ENCODE measurements at places on chromosomes 4 and X. TPM values are rescaled to one million over a fixed set of nuclear protein-coding genes. Genes with fewer than 3 reads are reported as not detected.

Gene CHIC1
- 8.3 TPM for total RNA-seq

GRCh38 chrX:41303013-41303412, 30.9 kb upstream of the DDX3X start:
- H3K4me1 ChIP-seq = no peaks in the 10 kb centered on the region
- no peak for DNase-seq
- no peak overlapping the region for H3K4me3 ChIP-seq
- no peaks in the 10 kb centered on the region for H3K36me3 ChIP-seq

GRCh38 chrX:17719711-17720110, 17.6 kb upstream of the SCML1 start:
- no peaks in the 10 kb centered on the region for H3K36me3 ChIP-seq
- H3K4me3 ChIP-seq = no peak overlapping the region
- no peak overlapping the region for H3K27ac ChIP-seq
- no peaks in the 10 kb centered on the region for H3K27me3 ChIP-seq
- H3K4me1 ChIP-seq = no peaks in the 10 kb centered on the region
- DNase-seq = no peak

DNA sequence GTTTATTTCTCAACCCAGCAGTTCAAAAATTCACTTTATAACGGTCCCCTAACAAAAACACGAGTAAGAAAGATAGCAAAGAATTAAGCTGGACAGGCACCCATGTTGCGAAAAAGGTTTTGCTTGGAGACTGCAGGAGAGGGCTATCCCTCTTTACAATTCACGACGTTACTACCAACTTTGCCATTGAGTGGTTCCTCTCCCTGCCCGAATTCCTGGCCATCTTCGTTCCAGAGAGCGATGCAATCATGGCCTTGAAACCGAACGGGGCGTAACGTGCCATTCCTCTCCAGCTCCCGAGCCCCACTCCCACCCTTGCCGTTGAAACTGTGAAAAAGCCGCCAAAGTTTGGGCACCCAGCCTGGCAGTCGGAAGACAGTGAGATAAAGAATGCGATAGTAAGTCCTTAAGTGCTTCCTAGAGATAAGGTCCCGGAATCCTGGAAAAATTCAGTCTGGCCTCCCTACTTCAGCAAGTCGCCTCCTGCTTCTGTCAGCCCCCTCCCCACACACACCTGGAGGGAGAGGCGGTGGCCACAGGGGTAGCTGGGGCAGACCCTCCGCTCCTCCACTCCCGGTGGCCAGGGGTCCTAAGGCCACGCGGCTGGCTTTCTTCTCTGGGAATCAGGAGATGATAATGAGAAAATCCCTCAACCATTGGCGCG, 65.2 kb downstream of the FBXO8 start:
- H3K27ac ChIP-seq = peak overlapping the region; percentile 39
- no peak for DNase-seq
- H3K36me3 ChIP-seq = no peaks in the 10 kb centered on the region
- H3K4me1 ChIP-seq = peaks cover 24% of the 10 kb centered on the region
- H3K4me3 ChIP-seq = no peak overlapping the region
- peaks cover 87% of the 10 kb centered on the region for H3K27me3 ChIP-seq

DNA sequence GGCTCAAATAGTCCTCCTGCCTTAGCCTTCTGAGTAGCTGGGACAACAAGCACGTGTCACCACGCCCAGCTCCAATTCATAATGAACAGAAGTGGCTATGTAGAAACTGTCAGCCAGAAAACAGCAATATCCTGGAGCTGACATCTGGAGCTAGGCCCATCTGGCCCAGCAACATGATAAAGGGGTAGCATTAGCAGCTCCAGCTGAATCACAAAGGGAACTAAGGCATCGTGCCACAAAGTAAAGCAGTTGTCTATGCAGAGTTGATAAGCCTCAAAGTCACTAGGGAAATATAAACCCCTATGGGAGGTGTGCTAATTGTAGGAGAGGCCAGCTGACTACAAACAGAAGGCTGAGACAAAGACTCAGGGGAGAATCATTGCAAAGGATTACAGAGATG, 270.5 kb upstream of the GPC4 start:
- no peak overlapping the region for H3K27ac ChIP-seq
- H3K4me3 ChIP-seq = no peak overlapping the region
- DNase-seq = no peak
- no peaks in the 10 kb centered on the region for H3K4me1 ChIP-seq
- H3K27me3 ChIP-seq = no peaks in the 10 kb centered on the region

DNA sequence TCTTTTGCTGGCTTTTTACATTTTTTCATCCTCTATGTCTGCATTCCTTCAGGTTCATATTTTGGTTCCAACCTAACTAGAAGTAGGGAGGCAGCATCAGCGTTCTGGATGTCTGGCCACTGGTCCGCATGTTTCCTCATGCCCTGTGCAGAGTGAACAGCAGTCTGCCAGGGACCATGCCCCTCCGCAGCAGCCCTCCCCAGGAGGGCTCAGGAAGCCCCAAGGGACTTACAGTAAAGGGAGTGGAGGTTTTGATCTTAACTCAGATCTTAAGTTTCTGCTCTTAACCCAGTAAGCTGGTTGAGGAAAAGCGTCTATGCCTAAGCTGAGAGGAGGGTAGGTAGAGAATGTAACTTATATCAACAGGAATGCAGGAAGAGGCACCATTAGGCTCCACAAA, 45.0 kb upstream of the LEF1 start:
- no peak overlapping the region for H3K27ac ChIP-seq
- H3K27me3 ChIP-seq = no peaks in the 10 kb centered on the region
- H3K4me1 ChIP-seq = no peaks in the 10 kb centered on the region
- no peak for DNase-seq

- H3K27me3 ChIP-seq = no peaks in the 10 kb centered on the region
- no peak for DNase-seq
- H3K36me3 ChIP-seq = no peaks in the 10 kb centered on the region
- H3K27ac ChIP-seq = no peak overlapping the region
- H3K4me1 ChIP-seq = no peaks in the 10 kb centered on the region
These were observed 684.1 kb downstream of the TRAM1L1 start for GRCh38 chr4:116401293-116401692.

DNA sequence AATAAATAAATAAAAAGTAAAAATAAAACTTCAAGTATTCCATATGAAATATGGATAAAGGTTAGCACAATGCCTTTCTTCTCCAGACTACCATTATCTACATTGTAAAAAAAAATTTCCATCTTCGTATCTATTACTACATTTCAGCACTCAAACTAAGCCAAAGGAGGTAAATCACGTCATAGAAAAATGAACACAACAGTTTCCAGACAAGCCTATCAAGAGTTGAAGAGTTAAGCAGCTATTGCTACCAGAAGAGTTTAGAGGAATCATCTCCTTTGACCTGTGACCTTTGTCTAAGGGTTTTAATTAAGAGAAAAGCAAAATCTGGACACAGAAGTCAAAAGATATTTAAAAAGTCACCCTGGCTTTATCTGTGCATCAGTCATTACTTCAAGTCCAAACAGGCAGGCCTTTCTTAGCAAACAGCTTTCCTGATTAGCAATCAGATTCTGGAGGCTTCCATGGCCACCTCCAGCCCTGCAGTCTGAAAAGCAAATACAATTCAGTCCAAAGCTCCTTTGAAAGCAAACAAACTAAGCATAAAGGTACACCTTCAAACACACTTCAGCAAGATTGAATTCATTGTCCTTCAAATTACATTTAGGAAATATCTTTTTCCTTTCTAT, 82.2 kb downstream of the APBB2 start:
- no peaks in the 10 kb centered on the region for H3K36me3 ChIP-seq
- peak; percentile 48 for DNase-seq
- H3K4me1 ChIP-seq = peaks cover 25% of the 10 kb centered on the region
- H3K27me3 ChIP-seq = no peaks in the 10 kb centered on the region
- H3K4me3 ChIP-seq = no peak overlapping the region
- peak overlapping the region; percentile 62 for H3K27ac ChIP-seq

DNA sequence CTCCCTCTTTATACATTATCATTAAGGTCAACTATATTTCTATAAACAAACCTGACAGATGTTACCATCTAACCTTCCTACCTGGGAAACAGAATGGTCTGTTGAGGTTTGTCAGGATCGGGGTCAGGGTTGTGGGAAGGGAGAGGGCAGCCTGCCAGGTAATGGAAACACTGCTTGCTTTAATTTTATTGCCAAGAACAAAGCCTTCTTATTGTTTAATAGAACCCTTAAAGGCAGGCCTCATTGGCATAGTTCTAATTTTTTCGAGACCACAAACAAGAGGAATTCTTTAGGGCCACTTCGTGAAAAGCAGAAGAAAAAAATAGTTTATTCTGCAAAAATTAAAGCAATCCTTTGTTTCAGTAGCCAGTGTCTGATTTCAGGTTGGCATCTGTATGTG, 113.2 kb downstream of the MID1 start:
- H3K27ac ChIP-seq = no peak overlapping the region
- no peaks in the 10 kb centered on the region for H3K4me1 ChIP-seq
- no peaks in the 10 kb centered on the region for H3K36me3 ChIP-seq

Data from transverse colon (tissue), 4 donors.